ENCODE measurements at places on chromosomes 7 and 10.

GRCh38 chr7:118311121-118311836, 86.8 kb downstream of the ANKRD7 start:
- DNase-seq = peak; percentile 10

DNA sequence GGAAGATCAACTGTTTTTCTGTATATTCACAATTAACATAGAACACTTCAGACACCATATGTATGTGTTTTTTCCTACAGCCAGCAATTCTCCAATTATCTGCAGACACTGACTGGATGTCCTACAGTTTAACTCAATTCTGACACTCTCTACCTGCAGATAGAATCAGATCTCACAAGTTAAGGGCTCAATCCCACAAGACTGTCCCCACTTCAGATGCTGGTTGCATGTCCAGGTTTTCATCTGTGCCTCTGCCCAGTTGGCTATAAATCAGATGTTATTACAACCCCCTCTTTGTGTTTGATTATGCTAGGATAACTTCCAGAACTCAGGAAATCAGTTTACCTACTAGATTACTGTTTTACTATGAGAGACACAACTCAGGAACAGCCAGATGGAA, 295.9 kb downstream of the TWIST1 start:
- DNase-seq = no peak

GRCh38 chr10:90417029-90417428, 440.8 kb downstream of the HTR7 start:
- peak; percentile 96 for DNase-seq

- DNase-seq = no peak
These were observed 9.0 kb upstream of the HSPB1 start for GRCh38 chr7:76293407-76293901.

DNA sequence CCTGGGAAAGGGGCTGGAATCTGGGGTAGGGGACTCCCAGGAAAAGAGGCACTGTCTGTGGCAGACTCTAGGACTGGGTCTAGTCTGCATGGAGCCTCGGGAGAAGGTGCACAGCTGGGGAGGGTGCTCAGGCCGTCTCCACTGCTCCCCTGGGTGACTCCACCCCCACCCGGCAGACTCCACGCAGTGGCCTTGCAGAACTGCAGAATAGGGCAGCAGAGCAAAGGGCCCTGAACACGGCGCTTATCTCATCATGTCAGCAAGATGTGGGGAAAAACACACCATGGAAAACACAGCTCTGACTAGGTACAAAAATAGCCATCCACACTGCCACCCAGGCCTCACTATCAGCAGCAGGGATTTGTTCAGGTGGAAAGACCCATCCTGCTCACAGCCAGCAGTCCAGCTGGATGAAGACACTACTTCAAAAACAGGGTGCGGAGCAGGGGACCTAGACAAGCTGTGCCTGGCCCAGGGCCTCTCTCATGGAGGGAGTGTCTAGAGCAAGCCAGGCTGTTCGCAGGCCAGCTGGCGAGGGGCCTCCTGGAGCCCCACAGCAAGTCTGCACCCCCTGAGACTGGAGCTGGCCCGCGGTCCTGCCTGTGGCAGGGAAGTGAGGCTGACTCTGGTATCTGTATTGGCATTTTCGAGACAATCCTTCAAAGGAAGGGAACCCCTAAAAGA, 11.7 kb downstream of the MAT1A start:
- DNase-seq = no peak

GRCh38 chr7:5370454-5371353, 52.9 kb downstream of the TNRC18 start:
- no peak for DNase-seq

DNA sequence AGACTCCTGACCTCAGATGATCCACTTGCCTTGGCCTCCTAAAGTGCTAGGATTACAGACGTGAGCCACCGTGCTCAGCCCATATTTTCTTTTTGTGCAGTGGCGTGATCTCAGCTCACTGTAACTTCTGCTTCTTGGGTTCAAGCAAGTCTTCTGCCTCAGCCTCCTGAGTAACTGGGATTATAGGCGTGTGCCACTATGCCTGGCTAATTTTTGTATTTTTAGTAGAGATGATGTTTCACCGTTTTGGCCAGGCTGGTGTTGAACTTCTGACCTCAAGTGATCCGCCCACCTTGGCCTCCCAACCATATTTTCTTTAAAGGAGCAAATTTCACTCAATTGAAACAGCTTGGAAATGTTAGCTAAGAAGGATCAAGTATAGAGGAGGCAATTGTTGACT, 16.5 kb downstream of the GBF1 start:
- DNase-seq = no peak

GRCh38 chr7:111750878-111751277, 188.6 kb upstream of the IMMP2L start:
- no peak for DNase-seq

- peak; percentile 13 for DNase-seq
These were observed 30.4 kb downstream of the ZNF786 start for GRCh38 chr7:149060156-149060555.

GRCh38 chr10:49518982-49519578, 19.8 kb downstream of the ERCC6 start:
- peak; percentile 73 for DNase-seq

GRCh38 chr7:148253629-148254028, 336.9 kb upstream of the C7orf33 start:
- no peak for DNase-seq

DNA sequence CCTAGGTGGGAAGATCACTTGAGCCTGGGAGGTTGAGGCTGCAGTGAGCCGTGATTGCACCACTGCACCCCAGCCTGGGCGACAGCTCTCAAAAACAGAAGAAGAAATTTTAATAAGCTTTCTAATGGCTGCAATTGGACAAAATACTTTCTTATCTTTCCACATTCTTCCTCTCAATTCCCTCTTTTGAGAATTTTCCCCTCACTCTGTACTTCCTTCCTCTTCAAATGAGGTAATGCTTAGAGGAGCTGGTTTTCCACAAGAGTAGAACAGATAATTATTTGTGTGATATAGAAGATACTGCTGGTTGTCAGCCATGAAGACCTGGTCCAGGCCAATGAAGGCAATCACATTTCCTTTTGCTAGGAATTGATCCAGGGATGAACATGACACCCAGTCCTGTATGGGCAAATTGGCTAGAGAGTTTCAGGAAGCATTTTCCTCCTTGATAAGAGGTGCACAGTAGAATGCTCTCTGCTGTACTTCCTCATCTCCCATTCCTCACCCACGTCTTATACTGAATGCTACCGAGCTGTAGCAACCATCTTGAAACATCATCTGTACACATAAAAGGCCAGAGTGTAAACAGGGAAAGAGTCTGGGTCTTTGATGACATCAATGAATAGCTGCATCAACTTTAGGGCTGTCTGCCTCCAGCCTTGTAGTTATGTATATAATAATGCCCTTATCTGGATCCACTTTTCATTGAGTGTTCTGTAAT, 103.9 kb downstream of the CDK6 start:
- no peak for DNase-seq

- DNase-seq = no peak
These were observed 112.0 kb upstream of the PRSS1 start for GRCh38 chr7:142637240-142637639.

- DNase-seq = no peak
These were observed 26.2 kb upstream of the EN2 start for GRCh38 chr7:155431711-155432110.

DNA sequence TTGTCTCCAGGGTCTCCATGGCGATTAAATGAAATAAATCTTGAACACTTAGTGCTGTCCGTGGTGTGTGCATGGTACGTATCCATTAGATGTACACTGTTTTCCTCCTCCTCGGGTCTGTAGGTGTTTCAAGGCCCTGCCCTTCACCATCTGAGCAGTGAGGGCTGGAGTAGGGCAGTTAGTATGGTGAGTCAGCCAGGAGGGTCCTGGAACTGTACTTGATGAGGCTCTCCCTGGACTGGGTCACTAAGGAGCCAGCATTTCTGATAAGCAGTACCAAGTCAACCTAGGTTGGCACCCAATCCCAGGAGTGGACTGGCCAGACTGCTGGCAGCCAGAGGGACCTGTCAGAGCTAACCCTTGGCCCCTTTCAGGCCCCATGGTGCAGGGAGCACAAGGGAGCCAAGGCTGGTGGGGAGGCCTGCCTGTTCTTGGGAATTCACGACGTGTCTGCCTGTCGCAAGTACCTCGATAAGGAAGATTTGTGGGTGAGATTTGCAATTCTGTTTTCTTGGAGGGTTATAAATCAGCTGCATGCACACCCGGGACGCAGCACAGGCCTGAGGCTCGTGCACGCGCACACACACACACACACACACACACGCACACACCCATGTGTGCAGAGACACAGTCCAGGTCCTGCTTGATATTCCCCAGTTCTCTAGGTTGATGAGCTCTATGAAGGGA, 114.2 kb downstream of the ZMIZ1 start:
- DNase-seq = no peak

GRCh38 chr10:22617516-22617915, 96.9 kb downstream of the PIP4K2A start:
- no peak for DNase-seq

GRCh38 chr10:106830006-106830405, 334.5 kb downstream of the SORCS1 start:
- DNase-seq = no peak

Measured in cardiac fibroblast (primary cell).